Activated T-helper 17 cell treated with anti-CD3 and anti-CD28 coated beads, Interleukin-2, amount 50 U/mL, for 72 hours (primary cell): ENCODE measurements at places on chromosomes 12 and 14.
A peak's percentile ranks its signal among the peaks of the same experiment; 100 is the strongest.

DNA sequence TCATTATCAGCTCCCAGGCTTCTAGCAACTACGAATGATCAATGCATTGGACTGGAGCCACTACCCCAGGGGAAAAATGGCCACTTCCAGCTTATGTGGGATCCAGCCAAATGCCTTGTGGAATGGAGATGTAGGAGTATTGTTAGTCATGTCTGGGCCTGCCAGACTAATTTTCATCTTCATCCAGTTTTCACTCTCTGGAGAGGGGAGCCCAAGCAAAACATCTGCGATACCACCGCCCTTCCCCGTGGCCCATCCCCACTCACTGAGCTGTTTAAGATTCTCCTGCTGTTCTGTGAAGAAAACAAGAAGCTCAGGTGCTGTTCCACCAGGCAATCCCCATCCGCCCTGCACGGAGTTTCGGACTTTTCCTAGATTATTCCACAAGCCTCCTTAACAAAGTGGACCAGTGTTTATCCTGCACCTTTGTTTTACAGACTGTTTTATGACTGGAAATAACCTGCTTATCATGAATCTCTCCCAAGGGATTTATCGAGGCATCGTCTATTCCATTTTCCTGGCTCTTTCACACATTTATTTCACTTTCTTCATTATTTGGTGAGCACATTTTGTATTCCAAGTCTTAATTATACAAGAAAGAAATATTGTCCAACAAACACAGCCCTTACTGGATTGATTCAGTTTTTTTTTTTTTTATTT, 35.5 kb upstream of the MAX start:
- no peak for ATAC-seq

GRCh38 chr12:111010061-111010460, 89.7 kb upstream of the MYL2 start:
- no peak for ATAC-seq

GRCh38 chr14:54686219-54686870, 119.4 kb downstream of the SAMD4A start:
- no peak for ATAC-seq

GRCh38 chr12:27524494-27524835, 459 bp downstream of the PPFIBP1 start:
- ATAC-seq: peak; percentile 1

DNA sequence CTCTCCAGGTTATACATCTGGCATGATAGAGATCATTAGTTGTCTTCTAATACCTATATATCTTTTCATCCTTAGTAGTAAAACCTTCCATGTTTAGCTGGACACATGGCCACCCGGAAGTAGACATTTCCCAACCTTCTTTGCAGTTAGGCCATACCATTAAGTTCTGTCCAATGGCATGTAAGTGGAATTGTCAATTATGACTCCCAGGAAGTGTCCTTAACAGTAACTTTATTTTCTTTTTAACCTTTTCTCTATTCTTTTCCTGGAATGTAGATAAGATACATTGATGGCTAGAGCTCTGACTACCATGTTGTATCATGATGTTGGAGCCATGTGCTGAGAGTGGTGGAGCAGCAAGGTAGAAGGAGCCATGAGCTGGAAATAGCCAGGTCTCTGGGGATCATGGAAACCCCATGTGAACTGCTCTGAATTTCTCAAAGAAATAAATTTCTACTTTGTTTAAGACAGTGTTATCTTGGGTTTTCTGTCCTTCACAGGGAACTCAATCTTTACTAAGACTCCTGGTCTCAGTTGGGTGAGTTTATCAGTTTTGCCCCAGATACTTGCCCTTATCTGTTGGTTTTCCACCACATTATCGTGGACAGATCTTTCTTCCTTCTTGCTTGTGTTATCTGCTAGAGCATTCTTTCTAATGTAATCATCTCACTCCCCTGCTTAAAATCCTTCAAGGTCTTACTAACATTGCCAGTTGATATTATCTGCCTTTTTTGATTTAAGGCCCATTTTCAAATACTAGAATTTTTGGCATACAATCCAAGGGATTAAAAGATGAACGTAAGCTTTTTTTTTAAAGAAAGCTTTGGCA, 5.1 kb upstream of the LTA4H start:
- ATAC-seq: no peak

DNA sequence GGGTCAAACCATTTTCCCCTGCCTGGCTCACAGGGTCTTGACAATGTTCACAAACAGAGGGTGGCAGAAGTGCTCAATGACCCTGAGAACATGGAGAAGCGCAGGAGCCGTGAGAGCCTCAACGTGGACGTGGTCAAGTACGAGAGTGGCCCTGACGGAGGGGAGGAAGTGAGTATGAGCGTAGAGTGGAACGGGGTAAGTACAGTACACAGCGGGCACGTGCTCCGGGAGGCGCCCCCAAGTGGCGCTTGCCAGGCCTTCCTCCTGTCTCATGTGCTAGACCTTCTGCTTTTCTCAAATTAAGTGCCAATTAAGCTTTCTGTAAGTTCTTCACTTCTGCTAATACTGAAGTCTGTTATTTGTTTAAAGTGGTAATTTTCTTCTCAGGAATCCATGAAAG, 35.9 kb downstream of the XRCC3 start:
- ATAC-seq: peak; percentile 66

- ATAC-seq: no peak
Observed at GRCh38 chr12:25992026-25992782, 33.7 kb downstream of the RASSF8 start.

- no peak for ATAC-seq
Observed at GRCh38 chr12:61956545-61956944, 303.7 kb upstream of the USP15 start.

DNA sequence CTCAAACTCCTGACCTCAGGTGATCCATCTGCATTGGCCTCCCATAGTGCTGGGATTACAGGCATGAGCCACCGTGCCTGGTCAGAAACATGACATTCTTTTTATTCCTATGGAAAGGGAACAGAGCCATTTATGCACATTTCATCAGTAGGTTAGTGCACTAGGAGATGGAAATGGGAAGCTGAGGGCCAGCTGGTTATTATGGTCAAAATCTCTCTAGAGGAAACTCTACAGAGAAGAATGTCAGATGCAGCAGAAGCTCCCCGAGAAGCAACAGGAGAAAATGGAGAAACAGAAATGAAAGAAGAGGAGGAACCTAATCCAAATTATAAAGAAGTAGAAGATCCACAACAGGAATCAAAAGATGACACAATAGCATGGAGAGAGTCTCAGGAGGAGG, 2.7 kb downstream of the CFAP251 start:
- no peak for ATAC-seq

DNA sequence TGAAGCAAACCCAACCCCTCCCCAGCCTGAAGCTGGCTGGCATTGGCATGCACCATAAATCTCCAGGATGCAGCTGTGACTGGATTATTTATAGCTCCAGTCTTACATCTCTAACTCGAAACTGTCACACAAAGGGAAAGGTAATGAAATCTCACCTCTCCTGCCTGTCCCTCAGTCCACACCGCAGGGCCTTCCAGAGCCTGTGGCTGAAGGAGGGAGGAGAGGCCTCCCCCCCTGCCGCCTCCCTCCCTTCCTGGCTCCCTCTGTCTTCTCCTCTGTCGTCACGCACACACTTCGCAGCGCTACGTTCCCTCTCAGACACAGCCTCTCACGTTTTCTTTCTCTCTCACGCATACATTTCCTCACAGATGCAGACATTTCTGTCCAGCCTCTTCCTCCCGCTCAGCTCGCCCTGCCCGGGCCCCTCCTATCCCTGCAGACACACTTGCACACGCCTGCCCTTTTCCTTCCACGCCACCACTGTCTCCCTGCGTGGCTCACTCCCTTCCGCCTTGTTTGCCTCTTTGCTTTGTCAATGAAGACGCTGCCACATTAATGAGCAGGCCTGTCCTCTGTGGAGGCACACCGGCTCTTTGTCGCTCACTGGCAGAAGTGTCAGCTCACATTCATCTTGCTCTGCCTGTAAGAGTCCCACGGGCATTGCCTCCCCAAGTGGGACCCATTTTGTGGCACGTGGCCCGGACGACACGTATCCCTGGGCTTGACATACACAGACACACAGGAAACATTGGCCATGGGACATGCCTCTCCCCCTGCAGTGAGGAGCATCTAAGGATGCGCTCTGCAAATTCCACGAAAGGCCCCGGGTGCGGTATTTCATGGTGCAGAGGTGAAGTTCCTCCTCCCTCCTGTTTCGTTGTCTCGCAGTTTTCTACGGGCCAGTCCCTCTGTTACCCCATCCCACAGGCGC, 27.9 kb downstream of the IRF2BPL start:
- ATAC-seq: no peak

GRCh38 chr14:52244997-52245396, 22.5 kb upstream of the PTGDR start:
- ATAC-seq: peak; percentile 40

DNA sequence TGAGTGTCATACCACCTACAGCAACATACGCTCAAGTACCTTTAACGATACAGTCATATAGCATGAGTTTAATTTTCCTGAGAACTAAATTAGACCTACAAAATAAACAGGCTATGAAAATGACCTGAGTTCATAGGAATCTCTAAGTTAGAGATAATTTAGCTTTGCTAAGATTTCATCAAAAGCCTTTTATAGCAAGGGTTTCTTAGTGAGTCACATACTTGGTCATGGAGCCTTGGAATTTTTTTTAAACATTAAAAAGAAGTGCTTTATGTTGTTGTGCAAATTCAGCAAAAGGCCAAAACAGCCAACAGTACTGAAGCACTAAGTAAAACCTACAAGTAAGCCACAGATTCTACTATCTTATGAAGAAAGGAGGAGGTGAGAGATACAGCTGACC, 93.6 kb upstream of the FERMT2 start:
- ATAC-seq: no peak

DNA sequence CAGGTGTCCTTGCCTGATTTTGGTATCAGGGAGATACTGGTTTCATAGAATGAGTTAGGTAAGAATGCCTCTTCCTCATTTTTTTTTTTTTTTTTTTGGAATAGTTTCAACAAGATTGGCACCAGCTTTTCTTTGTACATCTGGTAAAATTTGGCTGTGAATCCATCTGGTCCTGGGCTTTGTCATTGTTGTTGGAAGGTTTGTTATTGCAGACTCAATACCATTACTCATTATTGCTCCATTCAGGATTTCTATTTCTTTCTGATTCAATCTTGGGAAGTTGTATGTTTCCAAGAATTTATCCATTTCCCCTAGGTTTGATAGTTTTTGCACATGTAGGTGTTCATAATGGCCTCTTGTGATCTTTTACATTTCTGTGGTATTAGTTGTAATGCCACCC, 126.0 kb upstream of the KITLG start:
- ATAC-seq: no peak

GRCh38 chr12:84969226-84969625, 56.6 kb upstream of the SLC6A15 start:
- no peak for ATAC-seq

GRCh38 chr12:28583701-28584261, 393.5 kb downstream of the CCDC91 start:
- no peak for ATAC-seq

DNA sequence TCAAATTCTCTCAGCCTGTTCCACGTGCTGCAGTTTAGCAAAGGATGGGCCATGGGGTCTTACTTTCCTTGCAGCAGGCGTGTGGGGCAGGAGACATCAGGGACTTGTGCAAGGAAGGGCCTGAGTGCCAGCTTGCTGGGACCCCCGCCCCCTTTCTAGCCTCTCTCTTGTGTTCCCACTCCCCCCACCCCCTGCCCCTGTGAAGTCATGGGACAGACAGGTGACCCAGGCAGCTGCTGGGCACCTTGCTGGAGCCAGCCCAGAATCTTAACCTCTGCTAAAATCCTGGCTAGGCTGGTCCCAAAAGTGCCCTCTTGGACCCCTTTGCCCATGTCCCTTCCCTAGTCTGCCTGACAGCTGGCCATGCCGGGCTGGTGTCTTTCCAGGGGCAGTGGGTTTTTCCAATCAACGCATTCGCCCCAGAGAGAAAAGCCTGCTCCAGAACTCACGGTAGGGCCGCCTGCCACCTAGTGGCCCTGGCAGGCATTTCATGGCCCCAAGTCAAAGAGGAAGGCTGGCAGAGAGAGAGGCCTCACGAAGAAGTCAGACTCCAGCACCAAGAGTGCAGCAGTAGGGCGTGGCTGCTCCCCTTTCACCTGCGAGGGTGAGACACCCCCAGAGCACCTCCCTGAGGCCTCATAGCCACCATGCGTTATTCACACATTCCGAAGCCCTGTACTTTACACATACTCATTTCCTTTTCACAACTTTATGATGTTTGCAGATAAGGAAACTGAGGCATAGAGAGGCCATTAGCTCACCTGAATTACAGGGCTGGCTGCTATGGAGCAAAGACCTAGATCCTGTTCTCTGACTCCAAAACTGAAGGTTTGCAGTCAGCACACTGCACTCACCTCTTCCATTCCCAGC, 67.4 kb downstream of the LGMN start:
- ATAC-seq: peak; percentile 32

GRCh38 chr12:90441431-90441830, 513.5 kb downstream of the CCER1 start:
- no peak for ATAC-seq

GRCh38 chr12:49138587-49138986, 7.4 kb upstream of the TUBA1B start:
- ATAC-seq: no peak

DNA sequence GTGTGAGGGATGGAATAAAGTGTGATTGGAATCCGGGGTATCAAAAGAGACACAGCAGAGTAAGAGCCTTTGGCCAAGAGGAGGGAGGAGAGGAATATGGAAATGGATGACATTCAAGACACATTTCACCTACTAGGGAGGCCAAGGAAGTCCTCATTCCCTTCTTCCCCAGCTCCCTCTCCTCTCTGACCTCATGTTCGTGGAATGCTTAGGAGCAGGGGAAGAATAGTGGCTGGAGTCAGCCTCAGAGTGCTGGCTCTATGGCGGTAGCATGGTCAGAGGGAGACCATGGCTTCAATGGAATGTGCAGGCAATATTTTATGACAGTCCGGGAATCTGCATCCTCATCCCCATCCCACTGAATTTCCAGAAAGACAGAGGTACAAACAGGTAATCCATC, 196.6 kb downstream of the EGLN3 start:
- no peak for ATAC-seq

DNA sequence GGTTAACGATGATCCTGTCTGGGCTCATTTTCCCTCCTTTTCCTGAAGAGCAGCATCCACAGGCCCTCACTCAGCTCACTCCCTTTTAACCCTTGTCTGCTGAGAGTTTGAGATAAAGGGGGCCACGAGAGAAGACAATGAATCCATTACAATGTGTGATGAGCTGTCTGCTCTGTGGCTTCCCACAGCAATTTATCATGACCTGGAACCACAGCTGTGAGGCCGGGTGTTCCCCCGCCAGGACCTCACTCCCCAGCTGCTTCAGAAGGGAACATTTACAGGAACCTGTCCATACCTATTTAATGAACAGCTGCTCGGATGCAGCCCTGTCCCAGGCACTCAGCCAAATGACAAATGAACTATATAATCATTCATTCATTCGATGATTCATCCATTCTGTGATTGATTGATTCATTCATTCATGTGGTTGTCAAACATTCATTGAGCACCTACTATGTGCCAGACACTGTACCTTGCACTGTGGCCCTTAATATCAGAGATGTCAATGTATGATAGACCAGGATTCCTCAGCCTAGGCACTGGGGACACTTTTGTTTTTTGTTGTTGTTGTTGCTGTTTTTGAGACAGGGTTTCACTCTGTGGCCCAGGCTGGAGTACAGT, 18.5 kb upstream of the P2RX7 start:
- peak; percentile 38 for ATAC-seq
